ENCODE measurements at places on chromosomes 1 and 21.

- no peak for DNase-seq
These were observed 2.6 kb downstream of the HECTD3 start for GRCh38 chr1:45008516-45008915.

DNA sequence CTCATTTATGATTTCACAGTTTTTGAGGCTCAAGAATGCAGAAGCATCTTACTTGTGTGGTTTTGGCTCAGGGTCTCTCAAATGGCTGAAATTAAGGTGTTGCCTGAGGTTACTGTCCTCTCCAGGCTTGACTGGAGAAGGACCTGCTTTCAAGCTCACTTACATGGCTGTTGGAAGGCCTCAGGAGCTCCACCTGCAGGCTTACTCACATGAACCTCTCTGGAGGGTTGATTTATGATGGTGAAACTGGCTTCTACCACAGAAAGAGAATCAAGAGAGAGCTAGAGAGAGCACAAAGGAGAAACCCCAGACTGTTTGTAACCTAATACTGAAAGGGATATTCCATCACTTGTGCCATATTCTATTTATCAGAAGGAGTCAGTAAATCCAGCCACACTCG, 6.2 kb upstream of the KCNK2 start:
- DNase-seq, result no peak

- DNase-seq, result no peak
These were observed 149.1 kb downstream of the FCRL5 start for GRCh38 chr1:157403203-157403602.

GRCh38 chr1:117925981-117926380, 3.4 kb downstream of the GDAP2 start:
- DNase-seq, result no peak

DNA sequence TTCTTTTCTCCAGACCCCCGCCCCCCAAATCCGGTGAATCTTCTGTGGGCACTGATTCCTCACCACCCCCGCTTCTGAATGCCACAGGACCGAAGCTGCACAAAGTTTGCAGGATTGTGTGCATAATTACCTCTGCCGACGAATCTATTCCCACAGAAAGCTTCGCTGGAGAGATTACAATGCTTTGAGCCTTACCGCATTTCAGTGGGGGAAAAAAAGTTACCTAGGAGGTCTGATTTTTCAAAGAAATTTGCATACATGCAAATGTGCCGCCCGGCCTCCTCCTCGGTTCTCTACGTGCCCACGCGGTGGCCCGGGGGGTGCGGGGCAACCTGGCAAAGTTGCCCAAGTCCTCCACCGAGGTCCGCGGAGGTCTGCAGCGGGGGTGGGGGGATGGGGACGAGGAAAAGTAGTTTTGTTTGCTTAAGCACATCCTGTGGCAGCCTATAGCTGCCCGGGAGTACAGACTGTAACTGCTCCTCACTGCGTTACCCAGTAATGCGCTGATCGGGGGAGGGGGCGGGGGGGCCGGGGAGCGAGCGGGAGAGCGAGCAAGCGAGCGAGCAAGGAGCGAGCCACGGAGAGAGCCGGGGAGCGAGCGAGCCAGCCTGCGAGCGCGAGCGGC, 563 bp upstream of the NFIA start:
- peak; percentile 77 for DNase-seq

DNA sequence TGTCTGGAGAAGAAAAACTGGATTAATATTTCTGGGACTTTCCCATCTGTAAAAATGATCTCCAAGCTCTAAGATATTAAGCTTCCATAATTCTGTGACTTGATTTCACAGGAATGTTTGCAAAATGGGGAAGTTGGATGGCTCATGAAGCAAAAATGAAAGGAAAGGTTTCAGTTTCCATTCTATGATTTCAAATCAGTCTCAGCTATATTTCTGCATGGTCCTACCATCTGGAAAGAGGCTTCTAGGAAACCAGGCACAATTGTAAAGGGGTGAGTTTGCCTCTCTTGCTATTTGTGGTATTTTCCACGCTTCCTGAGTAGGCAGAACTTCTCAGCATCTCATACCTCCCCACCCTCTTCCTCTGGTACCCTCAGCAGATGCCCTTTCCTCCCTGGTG, 22.4 kb upstream of the ACTN2 start:
- no peak for DNase-seq

GRCh38 chr1:234743791-234744611, 134.0 kb upstream of the IRF2BP2 start:
- DNase-seq, result no peak

- DNase-seq, result no peak
These were observed 10.9 kb upstream of the SSBP3 start for GRCh38 chr1:54417123-54417522.

DNA sequence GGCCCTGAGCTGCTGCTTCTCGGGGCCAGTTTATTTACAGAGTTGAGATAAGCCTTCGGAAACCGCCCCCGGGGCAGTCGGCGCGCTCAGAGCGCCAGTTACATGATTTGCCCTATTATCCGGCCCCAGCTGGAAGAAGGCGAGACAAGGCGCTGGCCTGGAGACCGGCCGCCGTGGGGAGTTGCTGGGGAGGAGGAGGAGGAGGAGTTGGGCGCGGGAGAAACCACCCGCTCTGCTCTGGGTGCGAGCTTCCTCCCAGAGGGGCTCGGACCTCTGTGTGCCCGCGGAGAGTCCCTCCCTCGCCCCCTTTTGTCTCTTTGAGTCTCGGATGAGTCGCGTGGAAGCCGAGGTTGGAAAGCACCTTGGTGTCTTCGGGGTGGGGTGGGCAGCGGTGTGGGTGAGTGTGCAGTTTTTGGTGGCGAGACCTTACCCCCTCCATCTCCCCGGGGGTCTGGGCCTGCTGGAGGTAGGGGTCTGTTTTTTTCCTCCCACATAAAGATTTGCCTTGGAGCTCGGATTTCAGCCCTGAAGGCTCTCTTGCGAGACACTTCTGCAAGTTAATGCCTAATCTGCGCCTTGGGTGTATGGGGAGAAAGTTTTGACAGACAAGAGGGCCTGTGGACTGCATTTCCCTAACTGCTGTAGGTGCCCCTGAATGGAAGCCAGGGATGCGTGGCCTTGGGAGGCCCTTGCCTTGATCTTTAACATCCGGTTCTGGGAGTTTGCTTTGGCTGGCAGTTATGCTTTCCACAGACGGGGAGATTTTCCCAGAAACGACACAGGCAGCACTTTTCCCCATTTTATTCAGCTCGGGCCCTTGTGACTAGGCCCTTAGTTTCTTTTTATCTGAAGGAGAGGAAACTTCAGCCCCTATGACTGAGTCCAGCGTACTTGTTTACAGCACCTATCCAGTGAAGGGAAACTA, 80.0 kb downstream of the NDUFS5 start:
- DNase-seq, result peak; percentile 59

DNA sequence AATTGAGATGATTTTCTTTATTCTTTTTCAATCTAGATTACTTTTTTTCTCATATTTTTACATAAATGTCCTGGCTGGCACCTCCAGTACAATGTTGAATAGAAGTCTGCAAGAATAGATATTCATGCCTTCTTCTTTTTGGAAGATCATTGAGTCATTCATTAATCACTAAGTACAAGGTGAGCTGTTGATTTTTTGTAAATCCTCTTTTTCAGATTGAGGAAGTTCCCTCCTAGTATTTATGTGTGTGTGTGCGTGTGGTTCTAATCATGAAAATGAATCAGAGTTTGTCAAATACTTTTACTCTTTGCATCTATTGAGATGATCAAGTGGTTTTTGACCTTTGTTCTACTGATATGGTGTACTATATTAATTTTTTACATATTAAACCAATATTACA, 859.3 kb downstream of the KCNT2 start:
- DNase-seq, result no peak

GRCh38 chr1:19960591-19960990, 18.8 kb downstream of the PLA2G2A start:
- DNase-seq, result no peak

DNA sequence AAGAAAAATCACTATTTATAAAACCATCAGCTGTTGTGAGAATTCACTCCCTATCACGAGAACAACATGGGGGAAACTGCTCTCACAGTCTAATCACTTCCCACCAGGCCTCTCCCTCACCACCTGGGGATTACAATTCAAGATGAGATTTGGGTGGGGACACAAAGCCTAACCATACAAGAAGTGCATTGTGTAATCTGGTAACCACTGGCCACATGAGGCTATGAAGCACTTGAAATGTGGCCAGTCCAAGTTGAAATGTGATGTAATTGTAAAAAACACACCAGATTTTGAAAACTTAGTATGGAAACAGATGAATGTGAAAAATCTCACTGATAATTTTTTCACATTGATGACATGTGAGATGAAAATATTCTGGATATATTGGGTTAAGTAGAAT, 293.8 kb downstream of the TTLL7 start:
- no peak for DNase-seq

GRCh38 chr1:200556002-200556401, 64.5 kb downstream of the KIF14 start:
- no peak for DNase-seq

GRCh38 chr1:237568955-237569354, 321.8 kb downstream of the ZP4 start:
- DNase-seq, result no peak
